ENCODE measurements at places on chromosomes 2 and 18.

GRCh38 chr18:48613589-48614404, 75.0 kb downstream of the CTIF start:
- DNase-seq, result no peak

GRCh38 chr2:55550368-55551102, 31.0 kb downstream of the CFAP36 start:
- no peak for DNase-seq

DNA sequence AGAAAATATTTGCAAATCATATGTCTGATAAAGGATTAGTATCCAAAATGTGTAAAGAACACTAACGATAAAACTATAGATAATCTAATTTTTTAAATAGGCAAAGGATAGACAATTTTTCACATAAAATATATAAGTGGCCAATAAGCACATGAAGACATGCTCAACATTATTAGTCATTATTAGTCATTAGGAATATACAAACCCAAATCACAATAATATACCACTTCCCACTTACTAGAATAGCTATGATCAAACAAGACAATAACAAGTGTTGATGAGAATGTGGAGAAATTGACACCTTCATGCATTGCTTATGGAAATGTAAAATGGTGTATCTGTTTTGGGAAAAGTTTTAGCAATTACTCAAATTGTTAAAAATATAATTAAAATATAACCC, 12.6 kb upstream of the MAP2 start:
- DNase-seq, result no peak

- no peak for DNase-seq
Observed at GRCh38 chr2:39780825-39781600, 2.0 kb upstream of the THUMPD2 start.

DNA sequence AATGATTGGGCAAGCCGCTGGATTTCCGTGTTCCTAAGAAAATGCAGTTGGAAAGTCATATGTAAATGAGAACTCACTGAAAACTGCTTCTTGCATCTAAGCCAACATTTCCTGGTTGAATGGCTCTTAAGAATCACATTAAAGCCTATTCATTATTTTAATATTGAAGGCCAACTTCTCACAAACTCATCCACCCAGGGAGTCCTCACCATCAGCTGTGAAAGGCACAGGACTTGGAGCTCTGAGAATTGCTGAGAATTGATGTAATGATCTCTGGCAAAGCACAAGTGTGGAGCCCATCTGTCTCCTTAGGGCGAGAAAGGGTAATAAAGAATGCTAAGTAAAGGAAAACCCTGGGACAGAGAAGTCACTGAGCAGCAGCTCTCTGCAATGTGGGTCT, 55.9 kb upstream of the APCDD1 start:
- no peak for DNase-seq

GRCh38 chr2:195706161-195706900, 49.3 kb downstream of the SLC39A10 start:
- DNase-seq, result no peak

DNA sequence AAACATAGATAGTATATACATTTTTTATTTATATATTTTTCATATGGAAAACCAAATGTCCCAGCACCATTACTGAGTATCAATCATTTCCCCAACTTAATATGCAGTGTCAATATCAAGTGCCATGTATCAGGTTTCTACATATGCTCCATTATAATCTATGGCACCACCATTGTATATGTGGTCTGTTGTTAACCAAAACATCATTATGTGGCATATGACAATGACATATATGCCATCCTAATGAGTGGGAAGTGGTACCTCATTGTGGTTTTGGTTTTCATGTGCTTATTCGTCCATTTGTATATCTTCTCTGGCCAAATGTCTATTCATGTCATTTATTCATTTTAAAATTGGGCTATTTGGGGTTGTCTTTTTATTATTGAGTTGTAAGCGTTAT, 9.2 kb downstream of the PTPN18 start:
- no peak for DNase-seq

- peak; percentile 28 for DNase-seq
Observed at GRCh38 chr2:73907840-73908452, 15.1 kb downstream of the ACTG2 start.

- DNase-seq, result no peak
Observed at GRCh38 chr2:101967826-101968513, 23.8 kb upstream of the IL1R2 start.

DNA sequence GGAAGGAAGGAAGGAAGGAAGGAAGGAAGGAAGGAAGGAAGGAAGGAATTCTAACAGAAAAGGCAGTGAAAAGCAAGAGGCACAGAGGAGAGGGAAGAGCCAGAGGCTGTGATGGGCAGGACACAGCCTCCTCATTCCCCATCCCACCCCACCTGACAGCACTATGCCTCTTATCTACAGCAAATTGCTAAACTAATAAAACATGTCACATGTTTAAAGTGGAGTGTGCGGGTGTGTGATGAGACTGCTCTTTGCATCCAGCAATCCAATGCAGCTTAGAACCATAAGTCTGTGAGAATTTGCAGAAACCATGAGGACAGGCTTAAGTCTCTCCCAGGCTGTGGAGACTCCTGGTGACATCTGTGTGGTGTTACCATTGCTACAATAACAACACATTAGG, 108.4 kb upstream of the ALK start:
- no peak for DNase-seq

GRCh38 chr2:32010670-32011484, at the start of gene MEMO1:
Gene MEMO1 (minus strand): TSS chr2:32011008. CDS start chr2:32010247, 761 bp downstream.
- DNase-seq, result peak; percentile 74

- no peak for DNase-seq
Observed at GRCh38 chr2:5520463-5520972, 171.7 kb upstream of the SOX11 start.

DNA sequence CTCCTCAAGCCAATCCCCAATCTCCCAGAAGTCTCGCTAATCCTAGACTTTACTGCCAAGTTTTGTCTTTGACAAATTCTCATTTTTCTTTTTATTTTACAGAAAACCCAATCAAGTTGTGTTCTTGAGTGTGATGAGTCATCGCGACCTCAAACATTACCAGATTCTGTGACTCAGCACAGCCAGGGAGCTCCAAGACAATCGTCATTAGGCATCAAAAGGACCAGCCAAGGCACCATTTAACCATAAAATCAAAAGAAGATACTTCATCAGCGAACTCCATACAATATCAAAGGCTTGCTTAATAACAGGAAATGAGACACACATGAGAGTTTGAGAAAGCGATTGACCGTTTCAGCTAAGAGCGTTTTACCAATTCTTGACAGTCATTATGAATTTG, 146.2 kb upstream of the AGAP1 start:
- DNase-seq, result no peak

DNA sequence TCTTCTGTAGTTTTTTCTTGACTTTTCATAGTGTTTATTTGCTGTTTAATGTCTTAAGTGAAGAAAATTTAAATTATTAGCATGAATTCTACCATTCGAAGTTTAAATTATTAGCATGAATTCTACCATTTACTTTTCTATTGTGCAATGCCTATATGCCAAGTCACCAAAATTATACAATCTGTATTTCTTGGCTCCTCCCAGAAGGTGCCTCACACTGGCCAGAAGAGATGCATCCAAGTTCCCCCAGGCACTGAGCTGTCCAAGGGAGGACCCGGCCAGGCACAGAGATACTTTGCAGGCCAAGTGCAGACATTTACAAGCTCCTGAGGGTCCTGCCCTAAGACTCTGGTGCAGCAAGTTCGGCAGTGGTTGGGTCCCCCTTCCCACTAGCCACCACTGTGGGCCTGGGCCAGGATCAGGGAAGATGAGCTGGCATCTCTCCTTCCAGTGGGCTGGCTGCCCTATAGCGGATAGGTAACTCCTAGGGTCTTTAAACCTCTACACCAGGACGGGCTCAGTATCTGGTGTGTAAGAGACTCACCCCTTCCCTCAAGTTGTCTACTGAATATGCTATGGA, 31.3 kb downstream of the TMEM247 start:
- no peak for DNase-seq

DNA sequence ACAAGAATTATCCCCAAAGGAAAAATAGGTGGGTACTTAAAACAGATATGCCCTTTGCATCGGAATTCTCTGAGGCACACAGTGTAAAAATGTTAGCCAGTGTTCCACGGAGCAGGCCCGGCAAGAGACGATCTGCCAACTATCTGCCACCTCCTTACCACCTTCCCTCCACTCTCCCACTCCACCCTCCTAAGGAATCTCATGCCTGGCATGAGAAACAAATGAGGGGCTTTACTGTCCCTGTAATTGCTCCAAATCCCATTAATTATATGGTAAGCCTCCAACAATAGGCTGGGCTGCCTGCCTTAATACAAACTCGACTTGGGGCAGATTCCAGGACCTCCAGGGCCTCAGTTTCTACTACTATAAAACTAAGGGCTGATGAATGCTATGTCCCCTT, 102.3 kb downstream of the ZBTB7C start:
- DNase-seq, result no peak

DNA sequence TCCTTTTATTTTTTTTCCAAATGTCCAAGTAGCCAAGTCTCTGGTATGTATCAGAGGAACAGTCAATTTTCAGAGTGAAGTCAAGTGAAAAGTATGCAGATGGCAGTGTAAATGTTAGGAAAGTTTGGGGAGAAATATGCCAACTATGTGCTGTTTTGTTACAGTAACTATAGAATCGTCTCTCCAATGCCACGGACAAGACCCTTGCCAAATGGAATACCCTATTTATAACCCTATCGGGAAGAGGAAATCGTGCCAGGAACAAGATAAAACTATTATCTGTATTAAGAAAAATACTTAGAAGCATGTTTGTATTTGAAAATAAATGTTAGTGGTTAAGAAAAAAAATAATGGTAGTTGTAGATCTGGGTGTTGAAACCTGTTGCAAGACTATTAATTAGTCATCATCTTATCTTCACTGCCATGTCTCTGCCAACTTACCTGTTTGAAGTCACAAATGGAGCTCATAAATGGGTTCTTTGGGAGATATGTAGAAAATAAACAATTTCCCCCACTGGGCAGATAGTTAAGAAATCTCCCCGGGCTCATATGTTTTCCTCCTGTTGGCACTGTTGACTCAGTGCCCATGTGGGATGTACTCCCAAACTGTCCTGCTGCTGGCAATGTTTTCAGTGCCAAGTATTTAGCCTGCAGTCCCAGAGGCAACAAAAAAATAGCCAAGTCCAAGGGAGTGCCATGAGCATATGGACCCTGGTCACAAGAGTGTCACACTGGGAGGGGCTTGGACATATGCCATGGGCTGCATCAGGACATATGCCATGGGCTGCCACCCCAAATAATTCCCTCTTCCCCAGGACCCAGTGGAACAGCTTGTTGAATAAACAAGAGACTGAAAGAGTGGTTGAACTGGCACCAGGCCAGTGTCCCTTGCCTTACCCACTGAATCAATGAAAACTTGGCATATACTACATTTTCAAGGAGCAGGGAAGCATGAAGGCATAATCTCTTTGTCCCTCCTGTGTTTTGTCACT, 366.9 kb downstream of the OSR1 start:
- DNase-seq, result no peak

DNA sequence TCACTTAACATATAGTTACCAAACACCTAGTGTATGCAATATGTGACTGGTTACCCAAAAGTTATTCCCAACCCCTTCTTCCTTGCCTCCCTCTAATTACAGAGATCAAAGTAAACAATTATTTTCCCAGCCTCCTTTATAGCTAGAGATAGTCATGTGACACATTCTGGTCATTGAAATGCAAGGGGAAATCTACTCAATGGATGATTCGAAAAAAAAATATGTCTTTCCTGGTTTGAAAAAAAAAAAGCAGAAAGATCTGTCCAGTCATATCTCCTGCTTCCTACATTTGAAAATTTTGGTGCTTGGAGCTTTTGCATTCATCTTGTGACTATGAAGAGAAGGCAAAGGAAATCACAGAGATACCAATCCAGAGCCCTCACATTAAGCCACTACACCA, 27.6 kb upstream of the UGP2 start:
- DNase-seq, result no peak

GRCh38 chr2:159808032-159808425, 10.0 kb upstream of the CD302 start:
- no peak for DNase-seq

- DNase-seq, result no peak
Observed at GRCh38 chr18:25425024-25425423, 73.1 kb upstream of the ZNF521 start.

- no peak for DNase-seq
Observed at GRCh38 chr2:24588294-24588693, 97.2 kb downstream of the NCOA1 start.

DNA sequence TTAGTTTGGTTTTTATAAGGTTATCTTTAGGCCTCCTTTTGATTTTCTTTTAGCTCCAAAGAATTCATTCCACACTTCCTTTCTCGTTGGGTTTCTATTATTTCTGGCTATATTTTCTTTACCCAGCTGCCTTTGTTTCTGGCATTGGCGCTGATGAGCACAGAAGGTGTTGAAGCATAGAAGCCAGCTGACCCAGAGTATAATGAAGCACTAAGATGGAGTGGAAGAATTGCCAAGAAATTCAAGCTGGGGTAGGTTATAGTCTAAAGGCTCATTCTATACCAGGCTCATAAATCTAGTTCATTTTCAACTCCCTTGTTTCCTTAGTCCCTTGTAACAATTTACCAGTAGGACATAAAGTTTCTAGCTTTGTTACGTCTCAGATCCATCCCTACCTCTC, 169.5 kb downstream of the HRH4 start:
- DNase-seq, result no peak

DNA sequence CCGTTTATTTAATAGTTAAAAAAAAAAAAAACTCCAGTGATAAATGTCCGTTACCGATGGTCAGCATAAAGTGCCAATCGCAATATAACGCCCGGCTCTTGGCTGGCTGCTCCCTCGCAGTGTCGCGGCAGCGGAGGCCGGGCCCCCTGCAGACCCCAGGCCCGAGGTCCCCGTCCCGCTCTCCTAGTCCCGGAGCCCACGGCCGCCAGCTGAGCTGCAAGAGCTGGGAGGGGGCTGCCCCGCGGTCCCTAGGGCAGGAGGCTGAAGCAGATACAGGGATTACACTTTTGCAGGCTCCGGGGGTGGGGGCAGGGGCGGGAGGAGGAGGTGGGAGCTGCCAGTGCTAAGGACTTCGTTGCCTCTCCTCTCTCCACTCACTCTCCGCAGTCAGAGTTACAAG, 6.9 kb downstream of the OSR1 start:
- no peak for DNase-seq

- DNase-seq, result no peak
Observed at GRCh38 chr2:109659396-109660045, 45.4 kb downstream of the SOWAHC start.

GRCh38 chr18:32287249-32287648, 97.4 kb downstream of the MEP1B start:
- no peak for DNase-seq

GRCh38 chr18:10685484-10685883, 159.7 kb downstream of the NAPG start:
- no peak for DNase-seq

DNA sequence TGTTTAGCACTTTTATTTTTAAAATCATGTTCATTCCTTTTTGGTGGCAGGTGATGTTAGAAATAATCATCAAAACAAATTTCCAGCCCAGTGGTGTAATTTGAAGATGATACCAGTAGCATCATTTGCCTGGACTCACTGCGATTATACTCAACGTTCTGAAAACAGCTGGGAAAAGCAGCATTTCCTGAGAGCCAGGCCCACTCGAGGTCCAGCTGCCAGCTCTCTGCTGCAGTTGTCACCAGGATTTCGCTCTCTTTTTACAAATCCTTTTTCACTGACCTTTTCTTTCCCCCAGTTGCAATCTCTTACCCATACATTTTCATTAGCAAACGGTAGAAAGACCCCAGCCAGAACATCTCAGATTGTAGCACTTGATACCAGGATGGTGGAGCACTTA, 110.6 kb upstream of the LYPD1 start:
- DNase-seq, result no peak

All from stimulated activated CD8-positive, alpha-beta memory T cell treated with anti-CD3 and anti-CD28 coated beads, Interleukin-4, amount 100 ng/mL, for 4 hours (primary cell).